WTC11 (cell line): ENCODE measurements at places on chromosomes 12 and 14. TPM values are rescaled to one million over a fixed set of nuclear protein-coding genes. Genes with fewer than 3 reads are reported as not detected.

Gene EID3
- total RNA-seq: 2.0 to 3.2 TPM (median 2.5 TPM) in 3 replicates

Gene RIMBP2
- total RNA-seq: 1.3 to 2.6 TPM (median 1.5 TPM) in 3 replicates

Gene AHNAK2
- 3.3 to 3.5 TPM (median 3.4 TPM) in 3 replicates for total RNA-seq

Gene KCNJ8
- total RNA-seq: 1.1 to 1.9 TPM (median 1.4 TPM) in 3 replicates
